Calu3 (cell line): ENCODE measurements at places on chromosomes 6 and 20. TPM values are rescaled to one million over a fixed set of nuclear protein-coding genes. Genes with fewer than 3 reads are reported as not detected.

C2 gene
- 5.0 and 6.3 TPM in 2 replicates for total RNA-seq

MUCL3 gene
- total RNA-seq = 0.07 and 0.15 TPM in 2 replicates

ABHD16B gene
- total RNA-seq = 0.24 TPM in 1 of 2 replicates, not detected in the other

OR2B6 gene
- 0.78 and 1.5 TPM in 2 replicates for total RNA-seq

TNXB gene
- 10.6 and 11.3 TPM in 2 replicates for total RNA-seq

PROKR2 gene
- not detected in 2 replicates for total RNA-seq

TRIM26 gene
- total RNA-seq = 89.9 and 118 TPM in 2 replicates

HLA-DQA2 gene
- 2.1 and 2.4 TPM in 2 replicates for total RNA-seq

SCRT2 gene
- not detected in 2 replicates for total RNA-seq

COL9A1 gene
- not detected in 2 replicates for total RNA-seq

FOXP4 gene
- 47.8 and 50.9 TPM in 2 replicates for total RNA-seq
